ENCODE measurements at places on chromosomes 3 and 15.

DNA sequence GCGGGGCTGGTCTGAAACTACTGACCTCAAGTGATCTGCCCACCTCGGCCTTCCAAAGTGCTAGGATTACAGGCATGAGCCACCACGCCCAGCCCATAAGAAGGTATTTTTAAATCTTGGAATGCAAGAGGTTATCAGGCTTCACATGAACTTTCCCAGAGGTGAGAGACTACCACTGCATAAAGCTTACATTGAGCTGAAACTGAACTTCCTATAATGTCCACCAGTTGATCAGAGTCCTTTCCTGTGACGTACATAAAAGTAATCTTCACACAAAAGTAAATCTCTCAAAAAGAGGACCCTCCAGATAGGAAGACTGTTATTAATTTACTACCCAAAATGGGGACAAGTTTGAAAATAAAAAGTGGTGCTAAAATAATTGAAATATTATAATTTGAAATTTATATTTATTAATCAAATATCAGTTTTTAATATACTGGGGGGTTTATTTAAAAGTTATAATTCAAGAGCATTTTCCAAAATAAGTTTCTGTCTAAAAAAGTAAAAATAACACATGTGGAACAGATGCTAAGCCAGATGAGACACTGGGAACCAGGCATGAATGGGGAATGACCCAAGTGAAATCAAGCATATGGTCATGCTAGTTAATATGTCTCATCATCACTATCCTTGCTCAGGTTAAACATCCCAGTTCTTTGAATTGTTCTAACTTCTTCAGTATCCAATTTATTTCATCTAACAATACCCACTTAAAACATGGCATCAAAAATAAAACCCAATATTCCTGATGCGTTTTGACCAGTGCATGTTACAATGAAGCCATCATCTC, 269.9 kb upstream of the UBE2E2 start:
- H3K4me3 ChIP-seq, result no peak overlapping the region
- no peak for DNase-seq
- no peaks in the 10 kb centered on the region for H3K36me3 ChIP-seq
- H3K4me1 ChIP-seq, result no peaks in the 10 kb centered on the region
- no peaks in the 10 kb centered on the region for H3K27me3 ChIP-seq
- H3K27ac ChIP-seq, result no peak overlapping the region

GRCh38 chr3:193520738-193521137, 34.0 kb downstream of the ATP13A4 start:
- no peak overlapping the region for H3K4me3 ChIP-seq
- no peaks in the 10 kb centered on the region for H3K27me3 ChIP-seq
- H3K36me3 ChIP-seq, result no peaks in the 10 kb centered on the region
- DNase-seq, result no peak
- H3K27ac ChIP-seq, result no peak overlapping the region

GRCh38 chr3:157921811-157922210, 184.4 kb downstream of the SHOX2 start:
- no peaks in the 10 kb centered on the region for H3K4me1 ChIP-seq
- H3K4me3 ChIP-seq, result no peak overlapping the region
- no peaks in the 10 kb centered on the region for H3K36me3 ChIP-seq
- H3K27ac ChIP-seq, result no peak overlapping the region
- no peak for DNase-seq

- DNase-seq, result no peak
- H3K36me3 ChIP-seq, result no peaks in the 10 kb centered on the region
- H3K4me1 ChIP-seq, result no peaks in the 10 kb centered on the region
- H3K4me3 ChIP-seq, result no peak overlapping the region
- no peaks in the 10 kb centered on the region for H3K27me3 ChIP-seq
- no peak overlapping the region for H3K27ac ChIP-seq
Measured at GRCh38 chr3:117537949-117538348, 828.4 kb downstream of the TUSC7 start.

DNA sequence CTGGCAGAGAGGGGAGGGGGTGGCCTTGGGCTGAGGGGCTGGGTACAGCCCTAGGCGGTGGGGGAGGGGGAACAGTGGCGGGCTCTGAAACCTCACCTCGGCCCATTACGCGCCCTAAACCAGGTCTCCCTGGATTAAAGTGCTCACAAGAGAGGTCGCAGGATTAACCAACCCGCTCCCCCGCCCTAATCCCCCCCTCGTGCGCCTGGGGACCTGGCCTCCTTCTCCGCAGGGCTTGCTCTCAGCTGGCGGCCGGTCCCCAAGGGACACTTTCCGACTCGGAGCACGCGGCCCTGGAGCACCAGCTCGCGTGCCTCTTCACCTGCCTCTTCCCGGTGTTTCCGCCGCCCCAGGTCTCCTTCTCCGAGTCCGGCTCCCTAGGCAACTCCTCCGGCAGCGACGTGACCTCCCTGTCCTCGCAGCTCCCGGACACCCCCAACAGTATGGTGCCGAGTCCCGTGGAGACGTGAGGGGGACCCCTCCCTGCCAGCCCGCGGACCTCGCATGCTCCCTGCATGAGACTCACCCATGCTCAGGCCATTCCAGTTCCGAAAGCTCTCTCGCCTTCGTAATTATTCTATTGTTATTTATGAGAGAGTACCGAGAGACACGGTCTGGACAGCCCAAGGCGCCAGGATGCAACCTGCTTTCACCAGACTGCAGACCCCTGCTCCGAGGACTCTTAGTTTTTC, 4.9 kb downstream of the ISL2 start:
- peaks cover 54% of the 10 kb centered on the region for H3K4me1 ChIP-seq
- peaks cover 83% of the 10 kb centered on the region for H3K27me3 ChIP-seq
- no peak for DNase-seq
- H3K36me3 ChIP-seq, result peaks cover 23% of the 10 kb centered on the region

- no peaks in the 10 kb centered on the region for H3K36me3 ChIP-seq
- DNase-seq, result no peak
- no peak overlapping the region for H3K4me3 ChIP-seq
Measured at GRCh38 chr15:74207652-74208440, 5.3 kb upstream of the STRA6 start.

- peaks cover 13% of the 10 kb centered on the region for H3K27me3 ChIP-seq
- no peak overlapping the region for H3K4me3 ChIP-seq
- H3K36me3 ChIP-seq, result no peaks in the 10 kb centered on the region
- DNase-seq, result no peak
Measured at GRCh38 chr3:151037746-151038477, 47.6 kb upstream of the MED12L start.

GRCh38 chr3:112774293-112774926, 72.3 kb downstream of the CD200R1L start:
- no peaks in the 10 kb centered on the region for H3K27me3 ChIP-seq
- DNase-seq, result no peak

GRCh38 chr3:111768571-111769100, 90.4 kb upstream of the PHLDB2 start:
- no peak overlapping the region for H3K4me3 ChIP-seq
- peaks cover 2% of the 10 kb centered on the region for H3K36me3 ChIP-seq
- no peak overlapping the region for H3K27ac ChIP-seq
- H3K4me1 ChIP-seq, result no peaks in the 10 kb centered on the region

DNA sequence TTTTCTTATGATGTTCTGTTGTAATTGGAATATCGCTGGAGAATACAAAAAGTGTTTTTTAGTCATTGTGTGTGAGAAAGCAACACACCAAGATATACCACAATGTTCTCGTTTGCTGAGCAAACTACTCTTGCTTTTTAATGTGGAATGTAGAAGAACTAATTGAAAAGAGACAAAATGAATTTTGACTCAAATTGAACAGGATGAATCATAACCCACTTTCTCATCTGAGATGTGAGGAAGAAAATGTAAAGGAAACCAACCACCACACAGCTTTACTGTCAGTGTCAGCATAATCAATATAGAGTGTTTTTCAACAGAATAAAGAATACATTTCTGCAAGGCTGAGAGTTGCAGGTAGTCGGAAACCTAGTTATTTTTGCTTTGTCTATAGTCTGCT, 448.8 kb upstream of the TPRG1 start:
- DNase-seq, result no peak
- no peak overlapping the region for H3K4me3 ChIP-seq
- H3K27me3 ChIP-seq, result peaks cover 2% of the 10 kb centered on the region

GRCh38 chr3:44659434-44659833, 10.9 kb downstream of the ZNF35 start:
- no peak overlapping the region for H3K4me3 ChIP-seq
- H3K4me1 ChIP-seq, result no peaks in the 10 kb centered on the region
- H3K27me3 ChIP-seq, result no peaks in the 10 kb centered on the region

Data from activated CD8-positive, alpha-beta memory T cell treated with anti-CD3 and anti-CD28 coated beads, Interleukin-2, amount 10 ng/mL, durations not matched to agents 7 days and 5 days (primary cell).